Right ventricle myocardium superior (tissue), 1 donor: ENCODE measurements at places on chromosomes 7 and 10. TPM values are rescaled to one million over a fixed set of nuclear protein-coding genes. Genes with fewer than 3 reads are reported as not detected.

GRCh38 chr10:80684259-80684658, 146.6 kb downstream of the SH2D4B start:
- DNase-seq, result no peak

- no peak for DNase-seq
Measured at GRCh38 chr10:63407136-63407662, 58.6 kb downstream of the JMJD1C start.

- no peak for DNase-seq
Measured at GRCh38 chr10:120940299-120940900, 89.2 kb downstream of the WDR11 start.

Gene GNAT3
- total RNA-seq, result not detected

Gene TPK1
- 2.9 TPM for total RNA-seq
